NCI-H1105 (cell line): ENCODE measurements at places on chromosomes 1 and 21.
A peak's percentile ranks its signal among the peaks of the same experiment; 100 is the strongest.

- no peak for DNase-seq
Measured at GRCh38 chr1:9249534-9250410, 15.2 kb downstream of the H6PD start.

- no peak for DNase-seq
Measured at GRCh38 chr1:34759503-34760357, at the start of gene GJB4. Gene GJB4, plus strand, starts transcription at chr1:34759740. Its CDS starts 1,515 bp downstream, at chr1:34761255.

GRCh38 chr1:205048382-205048781 lies 5.4 kb downstream of the CNTN2 start:
- no peak for DNase-seq

- no peak for DNase-seq
Measured at GRCh38 chr1:226672339-226672762, 66.7 kb downstream of the ITPKB start.

- DNase-seq = no peak
Measured at GRCh38 chr21:16519036-16519435, 789.3 kb downstream of the USP25 start.

- DNase-seq = peak; percentile 82
Measured at GRCh38 chr1:88892357-88892877, 1.1 kb upstream of the GTF2B start.

GRCh38 chr1:193085263-193085662 lies 20.0 kb downstream of the GLRX2 start:
- no peak for DNase-seq

DNA sequence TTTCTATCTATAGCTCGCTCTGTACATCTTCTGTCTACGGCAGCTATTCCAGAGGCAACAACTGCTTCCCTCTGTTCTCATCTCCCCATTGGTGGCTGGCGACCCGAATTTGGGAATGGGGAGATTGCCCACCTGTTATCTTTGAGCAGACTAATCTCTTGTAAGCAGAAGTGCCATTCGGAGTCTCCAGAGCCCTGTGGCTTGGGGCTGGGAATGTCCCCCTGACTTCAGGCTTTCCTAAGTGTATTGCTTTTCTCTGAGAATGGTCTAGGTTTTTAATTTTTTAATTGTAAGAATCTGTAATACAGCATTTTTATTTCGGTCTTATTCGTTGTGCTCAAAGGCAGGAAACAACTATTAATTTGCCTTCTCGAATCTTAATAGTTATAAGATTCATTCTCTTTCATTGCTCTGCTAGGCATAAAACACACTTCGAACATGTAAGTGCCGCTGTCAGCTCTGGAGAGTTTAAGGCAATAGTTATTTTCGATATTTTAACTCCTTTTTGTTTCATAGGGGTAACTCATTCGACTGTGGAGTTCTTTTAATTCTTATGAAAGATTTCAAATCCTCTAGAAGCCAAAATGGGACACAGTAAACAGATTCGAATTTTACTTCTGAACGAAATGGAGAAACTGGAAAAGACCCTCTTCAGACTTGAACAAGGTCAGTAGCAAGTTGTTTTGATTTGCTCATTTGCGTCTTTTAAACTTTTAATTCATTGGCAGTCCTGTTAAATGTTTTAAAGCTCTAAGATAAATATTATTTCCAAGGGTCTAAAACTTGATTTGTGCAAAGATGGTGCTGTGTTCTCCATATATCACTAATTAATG lies 514 bp downstream of the AGL start:
- no peak for DNase-seq

GRCh38 chr1:219812086-219812485 lies 116.3 kb downstream of the SLC30A10 start:
- DNase-seq = no peak

- DNase-seq = no peak
Measured at GRCh38 chr1:25051504-25051903, 121.4 kb upstream of the RUNX3 start.

DNA sequence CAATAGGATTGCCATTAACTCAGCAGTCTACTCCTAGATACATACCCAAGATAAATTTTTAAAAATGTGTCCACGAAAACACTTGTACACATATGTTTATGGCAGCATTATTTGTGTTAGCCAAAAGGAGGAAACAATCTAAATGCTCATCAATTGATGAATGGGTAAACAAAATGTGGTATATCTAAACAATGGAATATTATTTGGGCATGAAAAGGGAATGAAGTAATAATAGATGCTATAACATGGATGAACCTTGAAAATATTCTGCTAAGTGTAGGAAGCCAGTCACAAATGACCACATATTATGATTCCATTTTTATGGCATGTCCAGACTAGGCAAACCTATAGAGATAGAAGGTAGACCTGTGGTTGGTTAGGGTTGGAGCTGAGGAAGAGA lies 34.3 kb downstream of the CFHR5 start:
- no peak for DNase-seq

DNA sequence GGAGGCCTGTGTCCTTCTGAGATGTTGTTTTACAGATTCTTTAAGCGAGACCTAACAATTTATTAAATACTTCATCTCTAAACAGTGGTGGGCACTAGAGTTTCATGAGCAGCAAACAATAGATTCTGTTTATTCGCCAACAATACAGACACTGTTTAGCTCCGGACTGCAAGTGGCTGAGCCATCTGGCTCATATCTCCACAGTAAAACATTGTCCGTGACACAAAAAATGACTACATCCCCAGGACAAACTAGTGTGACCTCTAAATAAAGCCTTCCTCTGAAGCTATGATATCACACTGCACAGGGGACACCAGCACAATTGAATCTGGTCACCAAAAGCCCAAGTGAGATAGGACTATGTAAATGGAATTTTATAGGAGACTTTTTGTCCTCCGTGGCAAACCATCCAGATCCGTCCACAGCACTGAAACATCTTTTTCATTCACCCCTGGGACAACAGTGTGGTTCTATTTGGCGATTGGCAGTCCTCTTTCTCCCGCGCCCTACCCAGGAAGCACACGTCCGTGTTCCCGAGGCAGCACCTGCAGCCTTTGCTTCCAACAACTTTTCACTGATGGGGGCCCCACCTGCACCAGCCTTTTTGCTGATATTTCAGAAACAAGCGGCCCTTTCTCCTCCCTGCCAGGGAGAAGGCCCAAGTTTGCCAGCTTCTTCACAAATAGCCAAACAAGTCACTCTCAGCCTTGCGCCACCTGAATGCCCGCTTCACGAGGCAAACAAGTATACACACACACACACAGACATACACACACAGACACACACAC lies 47.4 kb downstream of the OLIG1 start:
- DNase-seq = no peak

DNA sequence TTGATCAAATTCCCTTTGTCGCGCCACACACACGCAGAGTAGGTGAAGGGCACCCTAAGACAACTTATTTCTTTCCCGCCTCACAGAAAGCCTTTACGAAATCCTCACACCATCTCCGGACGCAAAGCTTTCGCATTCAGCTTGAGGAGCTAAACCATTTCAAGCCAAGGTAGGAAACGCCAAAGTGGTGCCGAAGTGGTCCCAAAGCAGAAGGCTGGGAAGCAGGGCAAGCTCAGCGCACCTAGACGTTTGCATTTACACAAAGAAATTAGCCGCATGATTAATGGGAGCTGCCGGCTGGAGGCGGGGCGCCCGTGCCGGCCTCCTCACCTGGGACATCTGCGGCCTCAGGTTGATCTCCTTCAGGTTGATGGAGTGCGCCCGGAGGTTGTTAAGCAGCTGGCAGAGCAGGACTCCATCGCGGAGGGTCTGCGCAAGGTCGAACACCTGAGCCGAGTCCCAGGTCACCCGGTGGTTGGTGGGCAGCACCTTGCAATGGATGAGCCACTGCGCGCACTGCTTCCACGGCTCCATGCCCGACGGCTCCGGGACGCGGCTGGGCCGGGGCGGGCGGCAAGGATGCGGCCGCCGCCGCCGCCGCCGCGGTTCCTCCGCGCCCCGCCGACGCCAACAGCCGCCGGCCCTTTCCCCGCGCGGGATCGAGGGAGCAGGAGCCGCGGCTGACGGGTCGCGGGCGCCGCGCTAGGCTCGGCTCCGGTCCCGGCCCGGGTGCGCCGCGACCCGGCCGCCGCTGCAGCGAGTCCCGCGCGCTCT lies 457 bp downstream of the VAV3 start:
- DNase-seq = no peak

DNA sequence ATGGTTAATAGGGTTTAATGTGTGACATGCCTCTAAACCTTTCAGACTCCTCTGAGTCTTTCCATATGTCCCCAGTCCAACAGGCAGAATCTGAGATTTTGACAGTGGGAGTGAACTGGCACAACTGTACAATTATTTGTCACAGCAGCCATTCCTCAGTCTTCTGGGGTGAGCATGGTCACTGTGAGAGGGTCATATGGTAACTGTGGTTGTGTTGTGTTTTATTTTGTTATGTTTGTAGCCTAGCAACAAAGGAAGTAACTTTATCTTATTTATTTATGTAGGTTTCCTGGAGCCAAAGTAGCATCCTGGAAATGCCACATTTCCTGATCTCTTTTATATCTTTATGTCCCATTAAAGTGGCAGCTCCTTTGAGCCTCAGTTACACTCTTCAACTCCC lies 1067.9 kb downstream of the TTLL7 start:
- DNase-seq = no peak
